Neural cell (in vitro differentiated cells): ENCODE measurements at places on chromosomes 1 and 21. TPM values are rescaled to one million over a fixed set of nuclear protein-coding genes. Genes with fewer than 3 reads are reported as not detected.

CAPZA1 gene
- polyA plus RNA-seq, result 79.0 and 82.2 TPM in 2 replicates

PLA2G2D gene
- polyA plus RNA-seq, result not detected in 2 replicates

LRRIQ3 gene
- not detected in 2 replicates for polyA plus RNA-seq

ERICH3 gene
- 0.27 TPM in 1 of 2 replicates, not detected in the other for polyA plus RNA-seq

CELA3B gene
- polyA plus RNA-seq, result not detected in 2 replicates

IFI16 gene
- polyA plus RNA-seq, result 0.12 TPM in 1 of 2 replicates, not detected in the other

DENND2D gene
- polyA plus RNA-seq, result not detected in 2 replicates

IL20 gene
- polyA plus RNA-seq, result not detected in 2 replicates

TRPM2 gene
- polyA plus RNA-seq, result 0.14 and 0.16 TPM in 2 replicates

KRTAP19-1 gene
- polyA plus RNA-seq, result not detected in 2 replicates

CASQ2 gene
- not detected in 2 replicates for polyA plus RNA-seq

KCNN3 gene
- 2.2 and 2.4 TPM in 2 replicates for polyA plus RNA-seq

OR4F29 gene
- not detected in 2 replicates for polyA plus RNA-seq

SPEN gene
- polyA plus RNA-seq, result 7.1 and 11.3 TPM in 2 replicates

CYP4A22 gene
- polyA plus RNA-seq, result 0.32 TPM in 1 of 2 replicates, not detected in the other

NMNAT2 gene
- 43.8 and 50.2 TPM in 2 replicates for polyA plus RNA-seq

SVBP gene
- polyA plus RNA-seq, result 210 and 231 TPM in 2 replicates

CLCA1 gene
- polyA plus RNA-seq, result not detected in 2 replicates

EDARADD gene
- 0.17 TPM in 1 of 2 replicates, not detected in the other for polyA plus RNA-seq

WNT9A gene
- polyA plus RNA-seq, result 0.57 and 1.4 TPM in 2 replicates

CR1 gene
- polyA plus RNA-seq, result not detected in 2 replicates
